Inflammatory macrophage treated with lipopolysaccharide for 4 hours (primary cell): ENCODE measurements at places on chromosomes 7 and 10.

GRCh38 chr10:60575105-60575504 is 185.4 kb upstream of the ANK3 start:
- DNase-seq = no peak

DNA sequence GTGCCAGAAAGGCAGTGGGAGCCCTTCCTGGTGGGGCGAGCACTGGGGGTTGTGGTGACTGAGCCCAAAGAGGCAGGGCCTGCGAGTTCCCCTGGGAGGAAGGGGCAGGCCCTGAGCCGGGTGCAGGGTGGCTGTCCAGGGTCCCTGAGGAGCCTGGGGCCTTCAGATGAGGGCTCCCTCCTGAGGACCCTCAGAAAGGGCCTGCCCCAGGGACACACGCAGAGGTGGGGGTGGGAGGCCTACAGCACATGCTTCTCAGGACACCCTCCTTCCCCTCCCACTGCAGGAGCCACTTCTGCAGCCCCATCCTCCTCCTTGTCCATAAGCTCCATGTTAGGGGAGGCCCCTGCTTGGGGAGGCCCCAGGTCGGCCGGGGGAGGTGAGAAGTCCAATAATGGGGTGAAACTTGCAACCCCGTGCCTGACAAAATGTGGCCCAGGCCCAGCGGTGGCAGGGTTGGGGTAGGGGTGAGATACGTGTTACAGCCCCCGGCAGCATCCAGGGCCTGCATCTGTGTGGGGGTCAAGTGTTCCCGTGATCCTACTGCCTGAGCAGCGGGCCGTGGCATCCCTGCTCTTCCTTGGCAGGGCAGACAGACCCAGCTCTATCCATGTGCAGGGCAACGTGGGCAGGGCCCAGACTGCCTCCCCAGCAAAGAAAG is 31.8 kb upstream of the RET start:
- no peak for DNase-seq

GRCh38 chr7:103715376-103716120 is 269.5 kb upstream of the SLC26A5 start:
- no peak for DNase-seq

DNA sequence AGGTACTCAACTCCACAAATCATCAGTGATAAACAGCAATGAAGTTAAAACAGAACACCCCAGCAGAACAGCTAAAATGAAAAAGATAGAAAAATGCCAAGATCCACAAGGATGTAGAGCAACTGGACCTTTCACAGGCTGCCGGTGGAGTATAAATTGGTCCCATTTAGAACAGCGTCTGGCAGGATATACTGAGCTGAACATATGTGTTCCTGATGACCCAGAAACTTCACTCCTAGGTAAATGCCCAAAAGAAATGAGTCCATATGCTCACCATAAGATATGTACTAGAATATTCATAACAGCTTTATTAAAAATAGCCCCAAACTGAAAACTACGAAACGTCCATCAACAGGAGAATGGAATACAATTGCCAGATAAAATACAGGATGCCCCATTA is 102.4 kb downstream of the OAT start:
- no peak for DNase-seq

DNA sequence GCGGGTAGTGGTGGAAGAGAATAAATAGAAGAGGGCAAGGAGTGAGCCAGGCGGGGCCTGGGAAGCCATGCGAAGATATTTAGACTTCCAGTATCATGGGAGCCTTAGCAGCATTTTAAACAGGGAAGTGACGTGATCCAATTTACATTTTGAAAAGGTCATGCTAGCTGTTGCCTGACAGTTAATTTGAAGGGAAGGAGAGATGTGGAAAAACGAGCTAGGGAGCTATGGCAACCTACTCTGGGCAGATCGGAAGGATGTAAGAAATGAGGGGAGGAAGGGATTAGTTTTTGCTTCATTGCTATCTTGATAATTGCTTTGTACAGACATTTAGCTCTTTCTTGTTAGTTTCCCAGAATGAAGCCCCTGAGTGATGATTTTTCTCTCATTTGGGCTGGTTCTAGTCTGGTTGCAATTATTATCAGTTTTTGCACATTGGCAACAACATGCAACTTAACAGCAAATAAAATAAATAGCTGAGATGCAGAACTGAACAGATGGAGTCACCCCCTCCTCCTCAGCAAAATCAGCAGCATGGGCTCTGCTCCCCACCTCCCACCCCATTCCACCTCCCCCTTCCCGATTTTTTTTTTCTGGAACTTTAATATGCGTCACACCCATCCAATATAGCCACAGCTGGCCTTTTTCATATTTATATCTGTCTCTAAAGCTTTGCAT is 13.0 kb upstream of the CALU start:
- no peak for DNase-seq

- DNase-seq = no peak
Observed at GRCh38 chr10:100805543-100806355, 60.4 kb downstream of the PAX2 start.

DNA sequence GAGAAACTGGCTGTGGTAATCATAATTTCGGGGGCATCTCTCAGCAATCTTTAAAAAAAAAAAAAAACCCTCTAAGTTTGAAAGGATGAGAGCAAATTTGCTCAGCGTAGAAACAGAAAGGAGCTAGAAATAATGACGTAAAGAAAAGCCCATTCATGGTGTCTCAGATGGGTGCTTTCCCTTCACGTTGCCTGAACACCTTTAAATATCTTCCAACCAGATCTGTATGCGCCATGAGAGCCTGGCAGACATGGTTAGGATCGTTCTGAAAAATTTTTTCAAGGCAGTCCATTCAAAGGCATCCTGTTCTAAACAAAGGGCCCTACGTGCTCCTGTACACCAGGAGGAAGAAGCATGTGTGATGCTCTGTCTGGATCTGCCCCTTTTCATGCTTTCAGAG is 141.2 kb upstream of the C1QL3 start:
- no peak for DNase-seq

DNA sequence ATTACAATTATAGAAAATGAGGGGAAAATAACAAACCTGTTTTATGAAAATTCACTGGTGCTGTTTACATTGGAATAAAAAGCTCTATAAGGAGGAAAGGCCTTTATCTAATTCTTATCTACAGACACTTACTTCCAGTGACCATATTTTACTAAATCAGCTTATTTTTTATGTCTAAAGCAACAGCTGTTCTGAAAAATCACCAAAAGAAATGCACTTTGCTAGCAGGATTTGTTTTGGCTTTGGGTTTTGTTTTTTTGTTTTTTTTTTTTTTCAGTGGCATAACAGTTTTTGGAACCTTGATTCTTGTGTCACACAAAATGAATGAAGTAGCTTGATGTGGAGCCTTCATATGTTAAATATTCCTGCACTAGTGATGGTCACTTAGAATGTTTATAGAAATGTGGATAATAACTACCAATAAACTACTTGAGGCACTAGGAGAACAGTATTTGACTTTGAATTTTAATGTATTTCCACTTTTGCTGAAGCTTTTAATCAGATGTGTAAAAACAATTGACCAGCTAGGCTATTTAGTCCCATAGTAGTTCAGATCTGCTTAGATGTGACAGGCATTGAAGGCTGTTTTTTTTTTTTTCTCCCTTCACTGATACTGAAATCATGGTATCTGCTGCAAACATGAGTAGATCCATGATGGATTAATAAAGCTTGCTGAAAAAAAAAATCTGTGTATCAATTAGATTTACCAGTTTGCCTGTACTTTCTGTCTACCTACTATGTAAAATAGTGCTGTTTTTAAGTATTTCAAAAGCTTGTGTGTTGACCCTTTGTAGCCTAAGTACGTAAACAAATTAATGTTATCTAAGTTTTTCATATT is 2.8 kb downstream of the ARL4A start:
- DNase-seq = no peak

- DNase-seq = no peak
Observed at GRCh38 chr10:86742230-86742629, 14.2 kb upstream of the BMPR1A start.

DNA sequence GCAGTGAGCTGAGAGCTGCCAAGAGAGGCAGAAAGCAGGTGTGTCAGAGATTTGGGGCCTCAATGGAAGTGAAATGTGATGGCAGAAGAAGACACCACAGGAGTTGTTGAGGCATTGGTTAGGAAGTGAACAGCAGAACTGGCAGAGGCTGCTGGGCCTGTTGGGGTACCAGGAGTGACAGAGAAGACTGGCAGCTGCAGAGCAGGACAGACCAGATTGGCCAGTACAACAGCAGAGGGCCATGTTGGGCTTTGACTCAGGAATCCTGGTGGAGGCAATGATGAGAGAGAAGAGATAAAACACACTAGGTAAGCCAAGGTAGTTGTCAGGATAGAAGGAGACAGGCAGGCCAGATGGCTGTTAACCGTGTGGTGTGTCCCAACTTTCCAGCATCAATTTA is 19.9 kb upstream of the HERPUD2 start:
- no peak for DNase-seq

DNA sequence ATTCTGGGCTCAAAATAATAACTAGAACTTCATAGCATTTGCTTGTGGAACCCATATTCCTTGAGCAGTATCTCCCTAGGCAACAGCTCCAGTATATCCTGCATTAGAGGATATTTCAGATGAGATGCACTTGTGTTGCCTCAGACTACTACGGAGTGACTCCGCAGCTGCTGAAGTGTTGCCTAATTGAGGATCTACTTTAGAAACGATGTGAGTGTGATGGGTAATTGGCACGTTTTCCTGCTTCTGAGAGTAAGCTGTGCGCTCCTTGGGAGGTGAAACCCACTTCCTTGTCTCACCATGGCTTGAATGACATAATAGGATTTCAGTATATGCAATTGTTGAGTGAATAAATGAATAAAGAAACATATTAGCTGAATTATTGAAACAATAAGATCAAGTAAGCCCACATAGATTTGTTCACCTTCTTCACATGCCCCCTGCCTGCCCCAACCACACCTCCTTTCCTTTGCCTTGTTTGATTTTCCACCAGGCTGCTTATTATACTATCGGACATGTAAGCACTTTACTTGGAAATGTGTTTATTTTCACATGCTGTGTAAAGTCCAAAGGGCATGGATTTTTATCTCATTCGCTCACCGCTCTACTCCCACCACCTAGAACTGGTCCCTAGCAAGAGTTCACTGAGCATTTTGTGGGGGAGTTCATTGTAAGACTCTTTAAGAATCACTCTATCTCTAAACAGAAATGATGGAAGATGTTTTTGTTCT is 303.8 kb downstream of the KCNMA1 start:
- no peak for DNase-seq

GRCh38 chr10:133100706-133101415 is 13.1 kb downstream of the ADGRA1 start:
- DNase-seq = peak; percentile 3

GRCh38 chr7:22445140-22445743 is 54.7 kb downstream of the STEAP1B start:
- DNase-seq = no peak

GRCh38 chr10:120861178-120861855 is 10.2 kb downstream of the WDR11 start:
- DNase-seq = no peak

GRCh38 chr10:90398566-90398965 is 459.3 kb downstream of the HTR7 start:
- DNase-seq = no peak

DNA sequence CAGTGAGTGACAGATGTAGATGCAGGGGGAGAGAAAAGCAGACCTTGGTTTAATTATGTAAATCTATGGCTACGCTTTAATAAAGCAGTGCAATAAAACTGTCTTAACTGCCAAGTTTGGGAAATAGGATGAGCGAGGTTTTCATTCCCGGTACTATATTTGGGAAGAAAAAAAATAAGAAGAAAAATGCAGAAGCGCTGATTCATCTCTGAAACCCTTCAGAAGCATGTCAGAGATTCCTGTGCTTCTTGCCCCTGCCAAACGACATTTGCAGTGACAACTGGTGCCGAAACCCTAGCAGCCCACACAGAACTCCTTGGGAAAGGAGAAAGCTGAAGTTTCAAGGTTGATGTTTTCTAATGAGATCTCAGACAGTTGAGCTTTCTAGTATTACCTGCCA is 380.7 kb downstream of the REEP3 start:
- no peak for DNase-seq

DNA sequence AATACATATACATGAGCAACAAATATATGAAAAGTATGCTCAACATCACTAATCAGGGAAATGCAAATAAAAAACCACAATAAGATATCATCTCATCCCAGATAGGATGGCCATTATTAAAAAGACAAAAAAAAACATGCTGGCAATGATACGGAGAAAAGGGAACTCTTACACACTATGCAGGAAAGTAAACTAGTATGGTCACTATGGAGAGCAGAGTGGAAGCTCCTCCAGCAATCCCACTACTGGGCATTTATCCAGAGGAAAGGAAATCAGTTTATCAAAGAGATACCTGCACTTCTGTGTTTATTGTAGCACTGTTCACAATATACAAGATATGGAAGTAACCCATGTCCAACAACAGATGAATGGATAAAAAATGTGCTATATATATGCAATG is 217.5 kb downstream of the SDK1 start:
- DNase-seq = no peak

DNA sequence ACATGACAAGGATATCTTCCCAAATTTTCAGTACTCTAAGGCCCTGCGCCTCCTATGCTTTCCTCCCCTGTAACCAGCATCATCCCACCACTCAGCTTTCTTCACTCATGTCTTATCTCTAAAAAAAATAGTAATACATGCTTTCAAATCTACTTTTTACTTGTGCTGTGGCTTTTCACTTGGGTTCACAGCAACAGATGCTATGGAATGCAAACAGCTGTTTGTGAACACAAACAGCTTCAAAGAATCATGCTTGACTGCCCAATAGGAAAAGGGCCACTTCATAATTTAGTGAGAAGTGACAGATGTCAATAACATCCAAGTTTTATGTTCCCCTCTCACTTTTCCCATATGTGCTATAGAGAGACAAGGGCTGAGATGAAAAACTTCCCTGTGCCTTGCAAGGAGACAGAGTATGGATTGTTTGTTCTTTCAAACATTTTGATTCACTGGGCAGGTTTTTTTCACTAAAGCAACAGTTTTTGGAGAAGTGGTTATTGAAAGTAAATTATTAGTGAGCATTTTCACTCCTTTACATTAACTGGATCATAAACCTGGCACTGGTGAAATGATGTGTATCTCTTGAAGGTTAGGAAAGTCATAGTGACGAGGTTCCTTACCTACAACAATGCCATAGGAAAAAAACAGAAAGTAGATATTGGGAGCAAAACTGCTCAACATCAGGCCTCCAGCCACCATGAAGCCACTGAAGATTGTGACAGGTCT is 37.3 kb downstream of the SLC16A9 start:
- no peak for DNase-seq
